CD8-positive, alpha-beta T cell (primary cell): ENCODE measurements at places on chromosomes 12 and 14. TPM values are rescaled to one million over a fixed set of nuclear protein-coding genes. Genes with fewer than 3 reads are reported as not detected.

DNA sequence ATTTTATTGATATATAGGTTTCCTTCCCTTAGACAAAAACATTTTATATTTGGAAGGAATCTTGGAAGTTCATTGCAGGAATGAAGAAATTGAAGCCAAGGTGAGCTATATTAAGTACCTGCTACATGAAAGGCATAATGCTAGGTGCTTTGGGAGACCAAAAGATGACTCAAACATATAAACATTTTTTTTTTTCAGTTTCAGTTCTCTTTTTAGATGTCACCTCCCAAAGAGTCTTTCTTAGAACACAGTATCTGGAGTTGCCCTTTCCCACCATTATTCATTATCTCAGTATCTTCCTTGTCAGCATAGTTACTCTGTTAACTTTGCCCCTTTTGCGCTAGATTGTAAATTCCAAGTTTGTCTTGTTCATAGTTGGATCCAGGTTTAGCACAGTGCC lies 1.1 kb downstream of the LIN52 start:
- DNase-seq: no peak

DNA sequence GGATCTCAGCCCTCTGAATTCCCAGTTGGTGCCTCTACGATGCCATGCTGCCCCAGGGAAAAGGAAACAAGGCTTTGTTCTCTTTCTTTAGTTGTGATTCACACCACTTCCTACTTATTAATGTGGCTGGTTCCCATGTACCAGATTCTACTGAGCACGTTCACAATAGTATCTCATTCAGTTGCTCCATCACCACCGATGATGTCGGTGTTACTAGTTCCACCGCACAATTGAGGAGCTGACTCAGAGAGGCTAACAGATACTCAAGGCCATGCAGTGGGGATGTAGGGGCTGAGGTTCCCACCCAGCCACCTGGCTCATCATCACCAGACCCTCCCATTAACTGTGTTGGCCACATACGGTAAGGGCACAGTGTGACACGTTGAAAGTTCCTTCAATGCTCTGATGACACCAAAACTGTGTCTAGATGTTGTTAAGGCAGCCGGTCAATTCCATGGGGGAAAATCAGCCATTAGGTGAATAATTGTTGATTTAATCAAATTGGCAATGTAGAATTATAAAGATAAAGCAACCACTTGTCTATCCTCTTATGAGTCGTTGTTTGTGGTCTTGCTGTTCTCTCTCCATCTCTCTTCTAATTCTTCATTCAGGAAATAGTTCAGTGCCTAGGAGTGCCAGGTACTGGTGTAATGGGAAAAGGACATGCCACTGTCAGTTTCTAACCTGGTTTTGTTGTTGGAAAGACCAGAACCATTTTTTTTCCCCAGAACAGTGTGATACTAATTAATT lies 244.2 kb upstream of the CRY1 start:
- DNase-seq: no peak

DNA sequence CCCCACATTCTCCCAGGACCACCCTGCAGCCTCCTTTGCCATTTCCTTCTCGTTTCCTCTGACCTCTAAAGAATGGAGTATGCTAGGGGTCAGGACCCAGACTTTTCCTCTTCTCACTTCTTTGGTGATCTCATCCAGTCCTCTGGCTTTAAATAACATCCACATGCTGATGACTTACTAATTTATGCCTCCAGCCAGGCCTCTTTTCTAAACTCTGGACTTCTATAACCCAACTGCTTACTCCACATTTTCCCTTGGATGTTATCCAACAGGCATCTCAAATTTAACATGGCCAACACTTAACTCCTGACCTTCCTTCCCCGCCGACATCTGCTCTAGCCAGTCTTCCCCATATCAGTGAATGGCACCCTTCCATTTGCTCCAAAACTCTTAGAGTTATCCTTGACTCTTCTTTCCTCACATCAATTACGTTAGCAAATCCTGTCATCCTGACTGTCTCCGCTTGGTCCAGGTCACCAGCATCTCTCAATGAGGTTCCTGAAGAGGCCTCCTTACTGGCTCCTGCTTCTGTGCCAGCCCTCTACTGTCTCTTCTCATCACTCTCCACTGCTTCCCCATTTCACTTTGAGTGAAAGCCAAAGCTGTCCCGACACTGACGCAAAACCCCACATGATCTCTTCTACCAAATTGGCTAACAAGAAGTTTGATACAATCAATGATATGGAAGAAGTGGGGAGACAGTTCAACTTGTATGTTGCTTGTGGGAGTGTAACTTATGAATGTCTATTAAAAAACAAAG lies 42.7 kb downstream of the TMBIM6 start:
- no peak for DNase-seq

DNA sequence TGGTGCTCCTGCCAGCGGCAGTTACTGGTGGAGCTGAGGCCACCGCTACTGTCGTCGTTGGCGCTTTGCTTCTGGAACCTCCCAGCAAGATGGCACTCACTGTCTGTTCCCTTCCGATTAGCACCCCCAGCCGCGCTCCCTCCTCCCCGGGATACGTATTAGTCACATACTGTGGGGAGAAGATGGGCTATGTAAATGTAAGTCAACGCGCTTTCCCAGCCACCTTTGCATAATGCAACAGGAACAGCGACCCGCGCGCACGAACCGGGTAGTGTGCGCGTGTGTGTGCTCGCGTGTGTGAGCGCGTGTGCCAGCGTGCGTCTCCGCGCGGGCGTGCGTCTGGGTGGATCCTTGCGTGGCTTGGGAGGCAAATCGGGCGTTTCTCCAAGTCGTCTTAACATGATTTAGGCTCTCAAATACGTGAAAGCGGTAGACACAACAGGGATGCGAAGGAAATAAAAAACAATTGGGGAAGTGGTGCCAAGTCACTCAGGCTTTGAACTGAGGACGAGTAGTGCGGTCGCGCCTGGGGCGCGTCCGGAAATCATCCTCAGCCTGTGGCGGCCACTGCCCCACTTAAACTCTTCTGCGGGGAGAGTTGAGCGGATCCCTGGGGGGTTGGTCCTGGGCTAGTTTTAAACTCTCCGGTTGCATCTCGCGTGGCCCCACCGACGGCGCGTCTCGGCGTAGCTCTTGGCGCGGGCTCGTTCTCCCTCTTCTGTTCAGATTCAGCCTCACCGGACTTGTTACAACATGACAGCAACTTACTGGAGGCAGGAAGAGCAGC lies 1.8 kb downstream of the FLRT2 start:
- DNase-seq: no peak

DNA sequence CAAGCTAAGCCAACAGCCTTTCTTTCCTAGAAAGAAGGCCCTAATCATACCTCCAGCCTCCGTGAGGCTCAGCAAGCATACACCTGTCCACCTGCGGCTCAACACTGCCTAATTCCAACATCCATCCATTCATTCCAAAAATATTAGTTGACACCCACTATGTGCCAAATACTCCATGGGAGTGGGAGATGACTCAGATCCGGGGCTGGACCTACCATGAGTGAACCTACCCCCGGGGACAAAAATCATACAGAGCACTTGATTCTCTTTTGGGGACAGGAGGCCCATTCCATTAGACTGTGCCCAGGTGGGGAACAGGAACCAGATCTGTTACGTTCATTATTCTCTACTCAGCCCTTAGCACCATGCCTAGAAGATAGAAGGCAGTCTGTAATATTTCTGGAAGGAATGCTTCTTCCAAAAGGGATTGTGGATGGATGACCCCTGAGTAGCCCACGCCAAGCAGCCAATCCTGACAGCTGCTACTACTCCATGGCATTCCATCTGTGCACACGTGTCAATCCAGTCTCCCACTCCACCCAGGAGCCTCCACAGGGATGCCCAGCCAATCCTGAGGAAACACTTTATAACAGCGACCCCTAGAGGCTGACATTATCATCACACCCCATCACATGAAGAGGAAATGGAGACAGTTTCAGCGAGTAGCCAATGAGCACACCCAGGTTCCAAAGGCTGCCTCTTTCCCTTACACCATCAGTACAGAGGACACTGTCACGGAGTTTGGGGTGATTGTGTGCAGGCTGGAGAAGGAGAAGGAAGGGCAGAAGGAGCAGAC lies 170.7 kb downstream of the ESRRB start:
- no peak for DNase-seq

DNA sequence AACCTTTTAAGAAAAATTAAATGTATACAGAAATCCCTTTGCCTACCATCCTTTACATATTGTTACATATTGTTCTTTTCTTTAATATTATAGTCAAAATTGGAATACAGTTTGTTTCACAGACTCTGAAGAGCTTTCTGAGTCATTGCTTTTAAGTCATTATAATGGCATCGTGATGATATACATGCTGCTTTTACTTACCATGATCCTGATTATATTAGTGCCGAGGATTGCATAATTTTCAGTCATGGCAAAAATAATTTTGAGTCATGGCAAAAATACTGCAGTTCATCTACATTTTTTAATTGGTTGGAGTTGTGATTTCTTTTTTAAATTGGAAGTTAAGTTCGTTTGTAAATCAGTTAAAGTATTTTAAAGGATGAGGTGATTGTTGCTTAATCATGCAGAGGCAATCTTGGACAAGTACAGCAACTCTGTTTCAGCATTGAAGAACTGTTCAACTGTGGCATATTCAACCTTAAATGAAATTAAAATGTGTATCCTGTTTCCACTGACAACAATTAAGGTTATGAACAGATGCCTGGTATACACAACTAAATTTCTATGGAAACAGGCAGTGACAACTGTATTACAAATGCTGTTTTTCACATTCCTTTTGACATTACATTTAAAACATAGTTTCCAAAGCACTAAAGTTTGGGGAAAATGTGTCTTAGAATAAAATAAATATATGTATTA lies 142.3 kb downstream of the PCNX1 start:
- no peak for DNase-seq

Gene SAMD15
- total RNA-seq: 0.50 TPM
